ENCODE measurements at places on chromosomes 6 and 20.

DNA sequence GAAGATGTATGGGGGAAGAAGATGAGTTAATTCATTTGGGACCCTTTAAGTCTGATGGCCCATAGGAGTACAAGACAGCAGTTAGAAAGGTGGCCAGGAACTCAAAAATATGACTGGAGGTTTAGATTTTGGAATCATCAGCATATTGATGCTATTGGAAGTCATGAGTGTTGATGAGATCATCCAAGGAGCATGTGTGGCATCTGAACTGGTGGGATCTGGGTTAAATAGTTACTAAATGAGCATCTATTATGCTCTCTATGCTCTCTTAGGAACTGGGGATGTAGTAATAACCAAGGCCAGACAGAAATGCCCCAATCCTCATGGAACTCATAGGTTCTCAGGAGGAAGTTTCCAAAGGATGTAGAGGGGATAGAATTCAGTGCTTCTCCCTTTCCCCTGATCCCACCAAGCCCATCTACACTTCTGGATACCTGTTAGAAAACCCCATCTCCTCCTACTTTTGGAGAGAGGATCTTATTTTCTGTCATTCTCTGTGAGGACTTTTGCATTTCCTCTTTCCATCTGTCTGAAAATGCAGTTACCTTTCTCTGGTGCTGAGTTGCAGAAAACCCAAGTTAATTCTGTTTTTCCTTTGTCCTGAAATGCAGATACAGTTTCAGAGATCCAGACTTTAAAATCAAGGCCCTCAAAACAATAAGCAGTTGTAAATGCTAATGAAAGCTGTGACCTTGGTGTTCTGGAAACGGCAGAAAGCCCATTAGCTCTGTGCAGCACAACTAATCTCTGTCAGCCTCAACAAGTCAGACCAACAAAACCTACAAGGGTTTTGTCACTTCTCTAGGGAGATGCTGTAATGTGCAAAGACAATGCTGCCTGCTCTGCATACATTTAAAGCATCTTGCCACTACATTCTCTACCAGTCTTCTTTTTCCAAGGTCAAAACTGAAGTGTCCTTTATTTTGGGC lies 65.8 kb downstream of the TBC1D7 start:
- DNase-seq, result no peak

- no peak for DNase-seq
Observed at GRCh38 chr6:159829526-159829925, 29.4 kb downstream of the PNLDC1 start.

- DNase-seq, result no peak
Observed at GRCh38 chr6:66605011-66605410, 898.0 kb upstream of the EYS start.

- DNase-seq, result no peak
Observed at GRCh38 chr20:41174782-41175181, 37.4 kb downstream of the PLCG1 start.

DNA sequence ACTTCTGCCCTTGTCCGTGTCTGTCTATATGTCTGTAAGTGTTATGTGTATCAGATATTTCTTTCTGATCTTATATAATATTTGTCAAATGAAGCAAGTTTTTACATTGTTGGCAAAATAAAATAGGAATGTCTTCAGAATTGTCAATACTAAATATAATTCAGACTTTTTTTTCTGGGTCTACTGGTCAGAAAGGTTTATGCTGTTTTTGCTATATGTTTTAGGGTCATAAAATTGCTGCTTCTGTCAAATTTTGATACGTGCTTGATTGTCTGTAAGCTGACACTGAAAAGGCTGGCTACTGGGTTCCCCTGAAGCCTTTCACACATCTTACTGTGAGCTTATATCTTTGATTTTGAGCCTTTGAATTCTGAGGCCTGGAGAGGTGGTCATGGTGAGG lies 20.1 kb downstream of the LGSN start:
- DNase-seq, result no peak

GRCh38 chr6:114276783-114277182 lies 66.0 kb downstream of the HS3ST5 start:
- no peak for DNase-seq

DNA sequence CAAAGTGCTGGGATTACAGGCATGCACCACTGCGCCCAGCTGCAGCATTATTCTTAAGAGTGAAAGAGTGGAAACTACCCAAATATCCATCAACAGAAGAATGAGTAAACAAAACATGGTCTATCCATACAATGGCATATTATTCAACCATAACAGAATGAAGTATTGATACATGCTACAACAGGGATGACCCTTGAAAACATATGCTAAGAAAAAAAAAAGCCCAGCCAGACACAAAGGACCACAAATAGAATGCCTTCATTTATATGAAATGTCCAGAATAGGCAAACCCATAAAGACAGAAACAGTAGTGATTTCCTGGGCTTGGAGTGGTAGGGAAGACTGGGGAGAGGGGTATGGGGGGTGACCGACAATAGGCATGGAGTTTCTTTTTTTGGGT lies 7.1 kb downstream of the TUBB2B start:
- DNase-seq, result no peak

DNA sequence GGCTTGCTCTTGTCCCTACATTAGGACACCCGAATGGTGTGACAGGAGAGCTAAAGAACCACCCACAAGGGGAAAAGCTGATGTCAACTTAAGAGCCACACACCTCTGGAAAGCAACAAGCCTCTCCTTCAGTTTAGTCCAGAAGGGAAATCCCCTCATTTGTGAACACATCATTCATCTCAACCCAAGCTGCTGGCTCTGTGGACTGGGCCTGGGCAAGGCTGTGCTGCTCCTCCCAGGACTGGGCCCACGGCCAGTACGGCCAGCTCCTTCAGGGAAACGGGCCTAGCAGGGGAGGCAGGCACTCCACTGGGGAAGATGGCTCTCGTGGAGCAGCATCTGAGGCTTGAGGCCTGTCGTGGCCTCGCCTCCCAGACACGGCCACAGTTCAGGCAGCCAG lies 12.8 kb upstream of the SLC4A11 start:
- DNase-seq, result no peak

GRCh38 chr6:169075211-169075914 lies 178.3 kb downstream of the THBS2 start:
- no peak for DNase-seq

DNA sequence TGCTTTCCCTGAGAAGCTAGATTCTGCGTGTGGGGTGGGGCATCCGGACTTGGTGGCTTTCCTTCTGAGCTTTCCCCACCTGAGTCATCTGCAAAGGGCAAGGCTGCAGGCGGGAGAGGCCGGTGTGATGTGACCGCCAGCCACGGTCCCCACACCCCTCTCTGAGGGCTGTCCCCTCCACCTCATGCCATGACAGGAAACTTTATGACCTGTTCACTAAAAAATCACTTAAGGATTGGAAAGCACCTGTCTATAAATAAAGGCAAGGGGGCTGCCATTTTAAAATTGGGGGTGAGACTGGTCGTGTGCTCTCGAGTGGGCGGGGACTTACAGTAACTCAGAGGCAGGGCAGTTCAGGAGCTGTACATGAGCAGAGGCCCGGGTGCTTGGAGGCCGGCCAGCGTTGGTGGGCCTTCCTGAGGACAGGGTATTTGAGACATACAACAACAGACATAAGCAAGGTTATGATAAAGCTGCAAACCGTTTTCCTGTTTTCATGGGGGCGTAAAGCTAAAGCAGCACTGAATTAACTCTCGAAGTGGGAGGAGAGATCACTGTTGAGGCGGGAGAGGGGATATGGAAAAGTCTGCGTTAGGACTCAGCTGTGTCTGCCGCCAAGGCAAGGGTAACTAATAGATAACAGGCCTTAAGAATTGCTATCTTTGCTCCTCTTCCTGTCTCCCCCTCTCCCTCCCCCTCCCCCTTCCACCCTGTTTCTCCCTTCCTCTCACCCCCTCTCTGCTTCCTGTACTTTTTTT lies 16.1 kb upstream of the SERPINB1 start:
- no peak for DNase-seq

- DNase-seq, result no peak
Observed at GRCh38 chr6:98295515-98296175, 538.7 kb upstream of the POU3F2 start.

- DNase-seq, result no peak
Observed at GRCh38 chr6:159887761-159888160, 3.0 kb upstream of the MAS1 start.

DNA sequence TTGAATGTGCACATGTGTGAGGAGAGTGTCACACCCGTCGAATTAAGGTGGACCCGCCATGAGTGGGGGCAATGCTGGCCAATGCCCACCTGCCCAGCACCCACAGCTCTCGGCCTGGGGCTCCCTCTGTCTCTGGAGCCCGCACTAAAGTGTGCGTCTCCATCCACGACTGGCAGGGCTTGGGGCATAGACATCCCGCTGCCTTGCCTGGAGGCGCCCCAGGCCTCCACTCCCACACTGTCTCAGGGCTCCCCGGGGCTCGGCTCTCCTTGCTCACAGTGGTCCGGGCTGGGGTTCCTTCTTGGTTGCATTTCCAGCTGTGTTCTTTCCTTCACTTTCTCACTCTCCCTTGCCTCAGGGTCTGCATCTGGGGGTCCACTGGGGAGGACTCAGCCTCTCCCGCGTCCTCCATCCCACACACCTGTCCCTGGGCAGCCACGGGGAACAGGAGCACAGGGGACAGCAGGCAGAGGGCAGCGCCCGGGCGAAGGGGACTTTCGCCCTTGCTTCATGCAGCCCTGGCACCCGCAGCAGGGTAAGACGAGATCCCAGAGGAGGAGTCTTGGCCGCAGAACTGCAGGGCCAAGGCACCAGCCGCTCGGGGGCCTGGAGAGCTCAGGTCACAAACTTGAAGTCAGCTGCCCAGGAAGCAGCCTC lies 20.1 kb upstream of the MRGBP start:
- no peak for DNase-seq

DNA sequence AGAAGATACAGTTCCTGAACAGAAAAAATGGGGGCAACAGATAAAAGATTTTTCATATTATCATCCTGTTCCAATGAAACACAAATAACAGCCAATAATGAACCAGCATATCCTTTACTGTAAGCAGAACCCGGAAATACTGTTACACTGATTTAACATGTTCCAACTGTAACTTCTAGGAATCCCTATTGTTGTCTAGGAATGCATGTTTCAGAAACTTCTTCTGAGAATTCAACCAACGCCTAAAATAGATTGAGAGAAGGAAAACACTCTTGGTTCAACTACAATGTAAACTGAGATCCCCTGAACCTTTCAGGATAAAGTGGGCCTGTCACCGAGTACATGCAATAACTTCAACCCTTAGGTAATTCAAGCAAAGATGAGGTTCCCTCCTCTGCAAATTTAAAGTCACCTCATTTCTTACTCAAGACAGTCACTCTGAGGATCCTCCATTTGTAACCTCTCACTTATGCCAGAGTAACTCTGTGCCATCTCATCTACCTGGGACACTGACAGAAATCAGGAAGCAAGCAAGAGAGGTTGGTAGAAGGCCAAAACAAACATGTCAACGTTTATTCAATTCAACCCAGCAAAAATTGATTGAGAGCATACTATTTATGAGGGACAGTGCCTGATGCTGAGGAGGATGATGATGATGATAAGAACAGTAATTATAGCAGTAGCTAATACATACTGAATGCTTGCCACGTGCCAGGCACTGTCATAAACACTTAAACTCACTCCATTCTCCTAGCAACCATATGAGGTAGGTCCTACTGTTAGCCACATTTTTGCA lies 14.1 kb downstream of the UBE3D start:
- DNase-seq, result no peak

GRCh38 chr20:48455651-48456365 lies 372.0 kb downstream of the PREX1 start:
- no peak for DNase-seq

- DNase-seq, result no peak
Observed at GRCh38 chr6:79702691-79703090, 71.6 kb downstream of the SH3BGRL2 start.

DNA sequence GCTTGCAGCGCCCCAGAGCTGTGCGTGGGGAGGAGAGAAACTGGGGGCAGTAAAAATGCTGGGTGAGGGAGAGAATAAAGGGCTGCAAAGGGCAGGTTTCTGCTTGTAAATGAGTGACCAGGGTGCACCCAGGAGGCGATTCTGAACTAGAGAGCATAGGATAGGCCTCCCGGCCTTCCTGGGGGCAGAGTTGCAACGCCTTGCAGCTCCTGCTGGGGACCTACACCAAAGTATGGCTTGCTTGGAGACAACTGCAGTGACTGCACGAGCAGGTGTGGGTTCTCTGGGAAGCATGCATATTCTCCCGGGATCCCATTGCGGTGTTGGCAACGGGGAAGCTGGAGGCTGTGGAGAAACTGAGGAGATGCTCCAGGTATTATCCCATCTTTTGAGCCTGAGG lies 111.6 kb upstream of the SPACA1 start:
- no peak for DNase-seq

GRCh38 chr20:46368902-46369268 lies 37.5 kb downstream of the ELMO2 start:
- DNase-seq, result no peak

- DNase-seq, result no peak
Observed at GRCh38 chr20:33926425-33926824, 67.3 kb upstream of the RALY start.

DNA sequence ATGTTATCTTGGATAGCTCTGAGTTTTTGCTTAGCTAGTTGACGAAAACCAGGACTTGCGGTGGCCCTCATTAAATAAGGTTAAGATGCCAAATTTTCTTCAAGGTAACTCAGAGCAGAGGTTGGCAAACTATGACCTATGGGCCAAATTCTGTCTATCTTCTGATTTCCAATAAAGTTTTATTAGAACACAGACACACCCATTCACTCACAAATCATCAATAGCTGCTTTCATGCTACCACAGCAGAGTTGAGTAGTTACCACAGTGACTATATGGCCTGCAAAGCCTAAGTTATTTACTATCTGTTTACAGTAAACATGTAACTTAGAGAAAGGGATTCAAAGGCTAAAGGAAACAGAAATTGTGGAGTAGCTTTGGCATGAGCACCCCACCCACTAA lies 23.6 kb downstream of the DCDC2 start:
- no peak for DNase-seq

GRCh38 chr6:32529697-32530430 lies at the start of gene HLA-DRB5:
HLA-DRB5 (minus strand) TSS chr6:32530287; CDS start chr6:32530224, 63 bp downstream.
- DNase-seq, result no peak

DNA sequence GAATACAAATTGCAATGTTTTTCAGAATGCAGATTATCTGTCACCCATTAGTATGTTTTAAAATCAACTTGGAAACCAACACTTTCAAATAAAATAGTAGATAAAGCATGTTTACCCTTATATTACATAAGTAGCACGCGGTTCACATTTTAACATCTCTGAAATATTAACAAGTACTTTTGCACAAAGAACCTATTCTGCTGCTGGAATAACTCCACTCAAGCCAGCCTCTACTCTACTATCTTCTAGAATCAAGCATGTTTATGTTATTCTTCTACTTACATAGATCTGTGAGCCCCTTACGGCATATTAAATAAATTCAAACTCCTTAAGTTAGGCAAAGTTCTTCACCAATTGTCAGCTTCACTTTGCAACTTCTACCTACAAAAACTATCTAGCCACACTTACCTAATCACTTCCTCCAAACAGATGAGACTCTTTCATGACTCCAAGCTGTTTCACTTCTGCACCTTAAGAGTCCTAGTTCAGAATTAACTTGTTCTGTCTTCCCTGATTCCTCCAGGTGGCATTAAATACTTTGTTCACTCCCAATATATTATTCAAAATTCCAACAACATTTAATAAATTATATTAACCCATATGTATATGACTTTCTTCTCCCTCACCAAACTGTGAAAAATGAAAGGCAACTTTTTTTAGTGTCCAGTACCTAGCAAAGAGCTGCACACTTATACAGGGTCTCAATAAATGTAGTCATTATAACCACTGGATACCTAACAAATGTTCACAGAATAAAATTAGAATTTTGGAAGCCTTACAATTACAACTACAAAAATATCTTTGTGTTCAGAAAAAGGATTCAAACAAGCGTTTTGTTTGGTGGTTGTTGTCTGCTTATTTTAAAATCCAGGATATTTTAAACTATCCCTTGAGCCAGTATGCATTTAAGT lies 12.1 kb downstream of the CEP85L start:
- no peak for DNase-seq

Measured in anterior cingulate cortex (tissue), 58 donors.